ENCODE measurements at places on chromosomes 5 and 9.

DNA sequence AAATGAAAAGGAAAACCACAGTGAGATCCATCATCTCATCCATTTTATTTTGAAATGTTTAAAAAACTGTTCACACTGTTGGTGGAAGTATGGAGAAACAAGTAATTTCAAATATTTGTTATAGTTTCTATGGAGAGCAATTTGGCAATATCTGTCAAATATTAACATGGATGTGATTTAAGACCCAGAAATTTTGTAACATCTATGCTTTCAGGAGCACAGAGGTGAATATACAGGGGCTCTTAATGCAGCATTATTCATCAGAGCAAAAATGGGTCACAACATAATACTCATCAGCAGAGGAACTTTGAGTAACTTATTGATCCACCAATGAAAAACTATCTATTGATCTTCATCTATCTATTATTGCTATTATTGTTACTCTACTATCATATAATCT is 31.4 kb upstream of the SPATA31C2 start:
- DNase-seq = no peak

DNA sequence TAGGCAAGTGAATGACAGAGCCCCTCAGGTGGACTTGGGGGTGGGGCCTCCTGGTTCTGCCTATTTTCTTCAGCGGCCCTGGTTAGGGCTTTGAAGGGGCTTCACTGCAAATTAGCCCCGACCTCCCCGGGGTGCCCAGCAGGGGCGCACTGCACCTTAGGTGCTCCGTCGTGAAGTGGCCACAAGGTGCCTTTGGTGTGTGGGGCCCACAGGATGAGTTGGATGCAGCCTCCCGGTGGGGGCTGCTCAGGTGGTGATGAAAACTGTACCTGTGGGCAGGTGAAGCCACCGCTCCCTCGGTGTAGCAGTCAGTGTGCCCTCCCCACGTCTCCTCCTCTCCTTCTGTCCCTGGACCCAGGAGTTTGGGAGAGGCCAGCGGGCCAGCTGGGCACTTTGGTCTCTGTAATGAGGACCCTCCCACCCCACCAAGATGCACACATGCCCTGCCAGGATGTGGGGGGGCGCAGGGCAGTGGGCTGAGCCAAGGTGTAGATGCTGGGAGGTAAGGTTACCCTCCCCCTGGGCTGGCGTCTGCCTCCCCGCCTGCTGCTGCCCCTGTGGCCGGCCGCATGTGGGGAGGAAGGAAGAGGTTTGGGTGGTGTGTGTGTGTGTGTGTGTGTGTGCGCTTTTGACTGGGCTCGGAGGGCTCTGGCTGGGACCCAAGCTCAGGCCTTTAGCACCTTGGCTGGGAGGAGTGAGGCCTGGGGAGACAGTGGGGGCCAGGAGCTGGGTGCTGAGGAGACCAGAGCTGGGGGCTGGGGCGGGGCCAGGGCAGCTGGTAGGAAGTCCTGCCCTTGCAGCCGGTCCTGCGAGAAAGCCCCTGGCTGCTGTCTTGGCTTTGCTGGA is 55.6 kb downstream of the RXRA start:
- no peak for DNase-seq

- DNase-seq = peak; percentile 34
Measured at GRCh38 chr5:149358868-149359495, 1.1 kb downstream of the PCYOX1L start.

- DNase-seq = no peak
Measured at GRCh38 chr5:114054594-114054993, 307.3 kb upstream of the KCNN2 start.

DNA sequence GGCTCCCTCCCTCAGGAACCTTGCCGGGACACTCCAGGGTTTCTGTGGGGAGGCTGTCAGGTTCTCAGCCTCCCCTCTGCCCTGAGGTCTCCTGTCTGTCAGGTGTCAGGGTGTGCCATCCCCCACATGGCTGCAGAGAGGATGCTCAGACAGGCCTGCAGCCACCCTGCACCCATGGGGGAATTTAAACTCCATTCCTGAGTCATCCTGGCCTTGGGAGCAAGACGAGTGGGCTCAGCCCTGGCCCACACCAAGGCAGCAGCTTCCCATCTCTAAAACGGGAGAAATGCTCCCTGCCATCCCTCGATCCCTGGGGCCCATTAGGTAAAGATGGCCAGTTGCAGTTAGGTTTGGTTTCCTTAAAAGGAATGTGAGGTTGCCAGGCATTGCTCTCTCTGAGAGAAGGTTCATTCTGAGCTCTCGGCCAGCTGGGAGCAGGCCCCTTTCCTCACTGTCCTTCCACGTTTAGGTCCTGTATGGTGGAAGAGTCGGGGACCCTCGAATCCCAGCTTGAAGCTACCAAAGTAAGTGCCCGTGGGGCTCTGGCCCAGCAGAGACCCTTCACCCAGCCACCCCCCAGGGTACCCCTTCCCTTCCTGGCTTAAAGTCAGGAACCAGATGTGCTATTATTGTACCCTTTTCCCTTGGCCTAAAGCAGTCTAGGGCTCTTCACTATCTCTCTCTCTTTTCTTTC is 26.6 kb downstream of the DYNC2I2 start:
- no peak for DNase-seq

GRCh38 chr9:37692622-37693221 is 42.0 kb downstream of the FRMPD1 start:
- DNase-seq = no peak

GRCh38 chr9:3809724-3810123 is 283.9 kb upstream of the RFX3 start:
- DNase-seq = no peak

DNA sequence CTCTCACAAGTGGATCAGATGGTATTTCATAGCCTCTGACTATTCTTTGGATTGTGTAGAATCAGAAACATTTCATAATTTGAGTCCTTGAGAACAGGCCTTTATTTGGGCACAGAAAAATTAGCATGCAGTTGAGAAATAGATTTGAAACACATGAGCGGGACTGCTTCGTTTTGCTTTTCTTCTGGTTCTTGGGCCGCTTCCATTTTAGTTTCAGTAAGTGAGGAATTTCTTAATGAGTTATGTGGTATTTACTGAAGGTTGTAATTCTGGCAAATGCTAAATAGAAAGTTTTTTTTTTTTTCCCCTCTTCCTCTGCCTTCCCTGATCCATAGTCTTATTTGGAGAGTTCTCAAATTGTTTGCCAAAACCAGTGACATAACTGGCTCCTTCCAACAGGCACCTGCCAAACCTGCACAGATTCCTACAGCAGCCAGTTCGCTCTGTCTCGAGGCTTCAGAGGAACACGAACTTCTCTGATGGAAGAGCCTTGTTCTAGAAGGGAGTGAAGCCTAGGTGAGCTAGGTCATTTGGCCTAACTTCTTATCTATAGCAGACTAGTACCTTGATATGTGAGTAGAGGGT is 71.2 kb upstream of the SLC28A3 start:
- DNase-seq = no peak

DNA sequence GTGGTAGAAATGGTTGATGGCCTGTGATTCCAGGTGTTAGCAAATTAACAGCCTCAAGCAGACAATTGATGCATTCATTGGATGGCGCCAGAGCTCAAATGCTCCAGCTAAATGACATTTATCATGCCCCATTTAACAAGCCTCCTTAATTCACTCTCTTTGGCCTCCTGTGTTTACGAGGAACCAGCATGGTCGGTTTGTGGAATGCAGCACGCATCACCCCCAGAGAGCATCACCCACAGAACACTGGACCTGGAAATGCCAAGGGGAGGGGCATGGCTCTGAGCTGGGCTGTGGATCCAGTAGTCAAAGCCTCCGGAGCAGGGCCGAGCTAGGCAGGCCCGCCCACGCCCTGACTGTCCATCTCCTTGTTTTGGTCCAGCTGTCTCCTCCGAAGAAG is 434.0 kb downstream of the GADD45G start:
- DNase-seq = no peak

DNA sequence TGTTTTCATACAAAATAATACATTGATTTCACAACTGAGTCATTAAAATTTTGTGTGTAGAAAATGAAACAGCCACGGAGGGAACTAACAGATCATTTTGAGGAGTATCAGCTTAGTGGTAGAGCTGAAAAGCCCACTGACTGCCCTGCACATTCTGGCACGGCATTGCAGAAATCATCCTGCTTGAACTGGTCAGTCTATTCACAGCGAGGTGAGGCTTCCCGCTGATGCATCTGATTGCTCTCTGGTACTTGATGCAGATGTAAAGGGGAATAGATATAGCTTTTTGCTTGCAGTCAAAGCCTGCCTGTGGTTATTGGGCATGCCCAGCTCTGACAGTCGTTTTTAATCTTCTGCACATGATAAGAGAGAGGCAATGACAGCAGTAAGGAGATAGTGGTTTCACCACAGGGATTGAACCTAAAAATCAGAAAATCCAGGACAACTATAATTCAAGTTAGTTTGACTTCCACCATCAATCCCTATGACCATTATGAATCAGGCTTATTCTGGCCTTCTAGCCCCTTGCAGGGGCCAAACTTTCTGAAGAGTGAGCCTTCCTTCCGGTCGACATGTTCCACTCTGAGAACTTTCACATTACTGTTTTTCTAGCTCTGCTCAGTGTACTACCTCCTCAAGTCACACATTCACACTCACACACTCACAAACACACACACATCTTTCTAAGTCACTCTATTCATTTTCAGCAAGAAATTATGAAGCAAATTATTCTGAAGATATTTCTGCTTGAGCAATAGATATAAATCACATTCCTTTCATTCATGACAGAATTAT is 782.8 kb upstream of the NUDT12 start:
- DNase-seq = no peak

- peak; percentile 40 for DNase-seq
Measured at GRCh38 chr9:84667571-84668195, 1.8 kb upstream of the NTRK2 start.

DNA sequence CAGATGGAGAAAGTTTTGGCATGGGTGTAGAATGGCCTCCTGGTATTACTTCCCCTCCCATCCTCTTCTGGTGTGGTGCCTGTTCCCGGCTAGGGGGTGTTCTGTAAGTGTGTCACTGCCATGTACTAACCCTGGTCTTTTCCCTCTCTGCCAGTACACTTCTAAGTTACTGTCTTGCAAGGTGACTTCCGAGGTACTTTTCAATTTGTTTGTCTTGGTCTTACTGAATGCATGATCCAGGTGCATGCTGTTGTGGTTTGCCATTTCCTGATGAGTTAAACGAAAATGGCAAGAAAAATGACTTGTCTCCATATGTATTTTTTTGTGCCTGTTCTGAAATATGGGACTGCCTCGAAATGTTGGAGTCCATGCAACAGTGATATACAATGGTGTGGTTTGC is 46.0 kb downstream of the C9orf152 start:
- DNase-seq = no peak

DNA sequence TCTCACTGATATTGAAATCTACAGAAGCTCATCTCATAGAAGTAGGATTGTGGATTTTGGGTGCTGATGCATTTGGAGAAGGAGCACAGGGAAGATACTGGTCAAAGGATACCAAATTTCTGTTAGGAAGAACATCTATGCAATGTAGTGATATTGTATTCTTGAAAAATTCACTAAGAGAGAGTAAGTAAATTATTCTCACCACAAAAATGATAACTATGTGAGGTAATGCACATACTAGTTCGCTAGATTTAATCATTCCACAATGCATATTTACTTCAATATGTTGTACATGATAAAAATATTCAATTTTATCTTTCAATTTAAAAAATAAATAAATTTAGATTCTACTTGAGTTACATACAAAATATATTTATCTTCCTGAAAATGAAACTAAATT is 2040.5 kb upstream of the C9orf72 start:
- no peak for DNase-seq

GRCh38 chr9:116154976-116155697 is 1.5 kb downstream of the PAPPA start:
- DNase-seq = peak; percentile 91

- DNase-seq = no peak
Measured at GRCh38 chr5:50710838-50711237, 44.4 kb downstream of the PARP8 start.

DNA sequence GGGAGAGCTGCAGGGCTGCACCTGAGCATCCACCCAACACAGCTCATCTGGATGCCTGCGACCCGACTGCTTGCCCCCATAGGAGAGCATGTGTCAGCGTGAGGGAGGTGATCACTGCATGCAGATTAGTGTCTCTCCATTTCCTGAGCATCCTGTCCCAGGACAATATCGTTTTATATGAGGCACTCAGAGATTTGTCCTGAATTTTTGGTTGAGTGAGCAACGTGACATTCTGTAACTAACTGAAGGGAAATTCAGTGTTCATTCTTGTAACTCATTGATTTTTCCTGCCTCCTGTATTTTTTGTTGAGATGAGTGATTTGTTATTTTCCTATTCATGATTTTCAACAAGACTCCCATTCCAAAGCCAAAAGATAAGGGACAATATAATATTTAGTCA is 20.7 kb upstream of the ANKRD34B start:
- no peak for DNase-seq
